Stimulated activated CD4-positive, alpha-beta T cell treated with anti-CD3 and anti-CD28 coated beads, Interleukin-1b, Interleukin-23, amount 100 ng/mL, for 48 hours (primary cell): ENCODE measurements at places on chromosomes 7 and 10.

DNA sequence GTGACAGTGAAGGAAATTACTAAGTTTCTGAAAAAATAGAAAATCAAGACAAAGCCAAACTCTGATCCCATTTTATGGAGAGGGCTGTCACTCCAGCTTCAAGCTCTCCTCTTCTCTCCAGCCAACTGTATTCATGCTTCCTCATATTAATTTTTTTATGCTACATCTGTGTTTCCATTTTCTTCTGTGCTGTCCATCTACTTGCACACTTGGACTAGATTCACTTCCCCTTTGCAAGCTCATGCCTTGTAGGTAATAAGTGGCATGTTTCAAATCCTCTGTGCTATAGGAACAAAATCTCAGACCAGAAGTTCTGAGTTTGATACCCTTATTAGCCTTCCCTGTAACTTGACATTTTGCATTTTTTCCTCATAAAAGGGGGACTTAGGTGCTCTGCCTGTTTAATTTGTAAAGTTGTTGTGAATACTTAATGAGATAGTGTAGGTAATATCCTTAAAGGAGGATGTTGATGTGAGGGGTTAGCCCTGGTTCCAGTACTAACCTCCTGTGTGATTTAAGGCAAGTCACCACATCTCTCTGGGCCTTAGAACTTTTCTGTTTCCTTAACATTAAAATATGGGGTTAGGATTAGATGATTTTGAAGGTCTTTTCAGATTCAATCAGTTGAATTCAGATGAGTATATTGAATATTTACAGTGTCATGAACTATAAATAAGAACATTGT lies 358.8 kb downstream of the BBS9 start:
- DNase-seq, result no peak

- no peak for DNase-seq
These were observed 114.7 kb downstream of the PDGFA start for GRCh38 chr7:404812-405488.

- no peak for DNase-seq
These were observed 110.1 kb downstream of the SNX13 start for GRCh38 chr7:17830206-17830605.

GRCh38 chr7:63072806-63073205 lies 925.8 kb upstream of the ZNF722 start:
- DNase-seq, result no peak

- DNase-seq, result no peak
These were observed 23.1 kb downstream of the RCC1L start for GRCh38 chr7:75050501-75050900.

- DNase-seq, result no peak
These were observed 749.2 kb upstream of the PCDH15 start for GRCh38 chr10:55550236-55550635.

DNA sequence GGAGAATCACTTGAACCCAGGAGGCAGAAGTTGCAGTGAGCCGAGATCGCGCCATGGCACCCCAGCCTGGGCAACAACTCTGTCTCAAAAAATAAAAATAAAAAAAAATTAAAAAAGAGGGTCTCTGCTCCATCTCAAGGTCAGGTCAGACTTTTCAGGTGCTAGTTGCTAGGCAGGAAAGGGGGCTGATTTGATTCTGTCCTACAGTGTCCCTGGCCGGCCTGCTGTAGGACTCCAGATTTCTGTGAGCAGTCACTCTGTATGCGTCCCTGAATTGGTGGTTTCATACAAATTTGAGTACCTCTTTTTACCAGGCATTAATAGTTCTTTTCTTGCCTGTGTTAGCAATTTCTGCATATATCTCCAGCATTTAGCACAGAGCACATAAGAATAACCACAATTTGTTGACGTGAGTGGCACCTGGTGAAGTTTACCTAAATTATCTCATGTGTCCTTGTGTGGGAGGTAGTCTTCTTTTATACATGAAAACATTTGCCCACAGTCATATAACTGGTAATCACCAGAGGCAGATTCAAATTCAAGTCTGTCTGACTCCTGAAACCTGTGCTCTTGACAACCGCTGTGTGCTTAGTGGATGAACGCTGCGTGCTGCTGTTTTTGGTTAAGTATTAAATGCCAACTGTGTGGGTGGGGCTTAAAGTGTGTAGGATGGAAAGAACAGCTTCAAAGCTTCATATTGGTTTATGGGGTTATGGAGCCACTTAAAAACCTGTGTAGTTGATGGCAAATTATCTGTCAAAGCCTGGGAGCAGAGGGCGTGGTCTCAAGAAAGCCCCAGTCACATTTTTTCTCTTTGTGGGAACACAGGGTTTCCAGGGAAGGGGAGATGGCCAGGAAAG lies 3.2 kb upstream of the ZNF775 start:
- DNase-seq, result peak; percentile 60

- no peak for DNase-seq
These were observed 86.3 kb upstream of the MKLN1 start for GRCh38 chr7:131241386-131241785.

- peak; percentile 75 for DNase-seq
These were observed 31.7 kb downstream of the TECTB start for GRCh38 chr10:112314822-112315474.

- no peak for DNase-seq
These were observed 48.3 kb downstream of the TMEM270 start for GRCh38 chr7:73909051-73909941.

GRCh38 chr10:17410907-17411306 lies 43.5 kb downstream of the ST8SIA6 start:
- DNase-seq, result no peak

- no peak for DNase-seq
These were observed 172.4 kb downstream of the ARHGAP12 start for GRCh38 chr10:31756101-31756728.

DNA sequence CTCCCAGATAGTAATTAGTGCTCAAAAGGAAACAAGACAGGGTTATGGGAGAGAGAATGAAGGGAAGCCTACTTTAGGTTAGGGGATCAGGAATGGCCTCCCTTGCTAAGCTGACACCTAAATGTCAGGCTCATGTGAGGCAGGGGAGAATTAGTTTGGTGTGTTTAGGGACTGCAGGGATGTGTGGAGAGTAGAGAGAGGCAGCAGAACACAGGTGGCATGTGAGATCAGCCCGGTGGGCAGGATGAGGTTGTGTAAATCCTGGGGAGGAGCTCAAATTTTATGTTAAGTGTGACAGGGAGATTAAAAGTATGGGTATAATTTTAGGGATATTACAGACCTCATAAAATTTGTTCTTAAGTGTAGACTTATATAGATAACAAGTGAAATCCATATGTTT lies 56.2 kb upstream of the ZNF438 start:
- DNase-seq, result no peak

DNA sequence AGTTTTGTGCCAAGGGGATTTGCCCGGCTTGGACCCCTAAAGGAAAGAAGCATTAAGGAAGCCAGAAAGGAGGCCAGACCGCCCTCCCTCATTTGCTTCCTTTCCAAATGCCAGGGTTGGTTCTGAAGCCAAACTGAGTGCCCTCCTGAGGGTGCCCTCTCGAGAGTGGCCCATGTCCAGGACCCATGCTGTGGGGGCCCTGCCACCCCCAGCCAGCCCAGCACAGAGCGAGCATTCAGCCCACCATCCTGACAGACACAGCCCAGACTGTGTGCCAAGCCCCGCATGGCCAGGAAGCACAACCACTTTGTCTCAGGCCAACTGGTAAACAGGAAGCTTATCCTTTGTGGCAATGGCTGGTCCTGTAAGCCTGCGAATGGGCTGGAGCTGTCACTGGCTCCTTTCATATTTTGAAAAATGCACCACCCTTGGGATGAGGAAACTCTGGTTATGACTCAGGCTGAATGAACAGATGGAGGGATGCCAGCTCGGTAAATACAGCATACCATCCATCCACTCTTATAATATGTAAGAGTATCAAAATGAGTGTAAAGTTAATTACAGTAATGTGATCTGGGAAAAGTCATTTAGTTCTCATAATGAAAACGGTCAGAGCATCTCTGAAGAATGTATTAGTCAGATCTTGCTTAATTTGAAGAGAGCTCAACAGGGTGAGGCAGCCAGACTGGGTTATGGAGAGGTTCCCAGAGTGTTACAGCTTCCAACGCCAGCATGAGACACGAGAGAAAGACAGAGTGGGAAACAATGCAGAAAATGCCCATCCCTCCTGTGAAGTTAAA lies 65.0 kb downstream of the STK17A start:
- DNase-seq, result peak; percentile 75

GRCh38 chr7:66125052-66125694 lies 10.5 kb downstream of the CRCP start:
- no peak for DNase-seq

DNA sequence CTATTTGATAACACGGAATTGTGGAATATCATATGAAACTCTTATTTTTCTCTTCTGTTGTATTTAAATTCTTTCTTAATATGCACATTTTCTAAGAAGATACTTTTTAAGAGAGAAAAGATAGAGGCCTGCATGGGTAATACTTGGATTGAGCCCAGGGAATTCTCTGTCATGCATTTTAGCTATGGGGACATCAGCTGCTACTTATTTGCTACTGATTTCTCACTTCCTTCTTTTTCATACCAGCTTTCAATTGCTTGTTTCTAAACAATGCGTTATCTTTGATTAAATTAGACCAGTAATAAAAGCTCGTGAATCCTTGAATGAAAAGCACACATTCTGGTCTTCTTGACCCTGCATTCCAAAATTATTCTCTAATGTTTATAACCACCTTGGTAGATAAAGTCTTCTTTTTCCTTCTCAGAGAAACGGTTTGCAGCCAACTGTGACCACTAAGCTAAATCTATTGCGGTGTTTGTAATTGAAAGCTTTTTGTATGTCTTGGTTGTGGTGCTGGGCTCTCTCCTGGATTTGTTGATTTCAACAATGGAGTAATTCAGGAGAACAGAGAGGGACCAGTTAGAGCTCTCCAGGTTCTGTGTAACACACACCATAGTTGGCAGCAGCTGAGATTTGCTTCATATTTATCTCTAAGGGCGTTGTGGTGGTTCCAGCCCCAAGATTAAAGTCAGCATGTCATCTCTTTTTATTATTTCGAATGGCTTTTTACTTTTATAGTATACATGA lies 139.3 kb downstream of the PPP1R9A start:
- no peak for DNase-seq

DNA sequence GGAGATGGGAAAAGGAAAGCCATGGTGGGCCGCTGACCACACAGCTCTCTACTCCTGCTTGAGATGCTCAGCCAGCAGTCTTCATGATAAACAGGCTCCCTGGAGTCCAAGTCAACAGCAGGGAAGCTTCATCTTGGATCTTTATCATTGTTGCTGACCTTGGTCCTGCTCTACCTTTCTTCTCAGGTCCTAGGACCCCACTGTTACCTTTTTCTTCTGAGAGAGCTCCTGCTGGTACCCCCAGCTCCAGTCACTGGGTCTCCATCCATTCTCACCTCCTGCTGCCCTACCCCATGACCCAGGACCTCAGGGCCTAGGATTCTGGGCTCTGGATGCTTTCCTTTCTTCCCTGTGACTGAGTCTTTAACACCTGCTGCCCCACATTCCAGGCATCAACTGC lies 5.2 kb upstream of the CRTAC1 start:
- DNase-seq, result no peak

DNA sequence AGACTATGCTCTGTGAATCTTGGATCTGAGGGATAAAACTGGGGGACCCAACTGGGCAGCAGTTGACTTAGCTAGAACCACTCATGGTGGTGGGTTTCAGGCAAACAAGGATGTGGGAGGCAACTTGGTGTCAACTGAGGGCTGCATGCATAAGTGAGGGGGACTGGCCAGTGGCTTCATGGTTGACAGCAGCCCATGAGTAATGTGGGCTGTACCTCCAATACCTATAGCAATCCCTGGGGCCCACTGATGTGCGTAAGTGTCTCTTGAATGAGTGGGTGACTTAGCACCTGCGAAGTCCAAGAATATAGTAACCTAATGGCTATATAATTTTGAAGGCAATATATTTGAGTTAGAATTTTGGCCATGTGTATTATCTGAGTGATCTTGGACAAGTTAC lies 13.7 kb upstream of the MAP3K8 start:
- no peak for DNase-seq

GRCh38 chr7:84040355-84040754 lies 154.2 kb downstream of the SEMA3A start:
- DNase-seq, result no peak

DNA sequence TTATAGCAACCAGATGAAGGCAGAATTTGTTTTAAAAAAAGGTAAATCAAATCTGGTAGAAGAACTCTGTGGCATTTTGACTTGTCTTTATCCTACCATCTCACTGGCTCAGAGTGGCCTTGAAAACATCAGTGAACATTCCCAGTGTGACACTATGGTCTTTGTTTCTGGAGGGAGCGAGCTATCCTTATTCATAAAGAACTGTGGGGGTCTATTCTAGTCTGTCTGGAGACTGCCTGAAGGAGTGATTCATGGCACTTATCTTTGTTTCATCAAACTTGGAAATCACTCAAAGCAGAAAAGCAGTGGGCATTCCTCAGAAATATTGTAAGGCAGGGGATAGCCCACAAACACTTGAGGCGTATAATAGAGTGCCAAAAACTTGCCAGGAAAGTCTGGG lies 719.1 kb downstream of the PCDH15 start:
- DNase-seq, result no peak
